ENCODE measurements at places on chromosomes 3 and 15.

- no peak for DNase-seq
Measured at GRCh38 chr3:58006661-58007060, 1.6 kb upstream of the FLNB start.

DNA sequence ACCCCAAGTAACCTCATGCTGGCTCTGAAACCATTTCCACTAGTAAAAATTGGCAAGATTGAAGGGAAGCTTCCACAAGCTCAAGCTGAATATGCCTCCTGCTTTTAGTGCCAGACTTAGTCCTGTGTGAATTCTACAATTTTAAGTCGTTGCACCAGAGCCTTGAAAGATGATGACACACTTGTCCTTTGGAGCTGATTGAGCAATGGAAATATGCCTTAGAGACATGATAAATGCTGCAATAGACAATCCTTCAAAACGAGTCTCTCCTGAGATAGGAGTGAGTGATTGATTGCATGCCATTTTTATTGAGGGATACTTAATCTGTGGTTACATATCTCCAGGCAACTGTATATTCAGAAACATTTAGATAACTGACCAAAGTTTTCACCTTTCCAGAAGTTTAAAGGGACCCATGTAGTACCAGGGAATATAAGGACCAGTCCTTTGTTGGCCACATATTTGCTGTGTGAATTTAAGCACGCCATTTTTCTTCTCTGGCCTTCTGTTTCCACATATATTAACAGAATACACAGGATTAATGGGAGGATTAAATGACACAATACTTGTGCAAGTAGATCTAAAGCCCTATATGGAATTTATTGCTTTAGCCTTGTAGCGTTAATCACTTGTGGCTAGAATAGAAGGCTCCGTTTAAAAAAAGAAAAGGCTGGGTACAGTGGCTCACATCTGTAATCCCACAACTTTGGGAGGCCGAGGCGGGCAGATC, 65.1 kb downstream of the PPARG start:
- no peak for DNase-seq

DNA sequence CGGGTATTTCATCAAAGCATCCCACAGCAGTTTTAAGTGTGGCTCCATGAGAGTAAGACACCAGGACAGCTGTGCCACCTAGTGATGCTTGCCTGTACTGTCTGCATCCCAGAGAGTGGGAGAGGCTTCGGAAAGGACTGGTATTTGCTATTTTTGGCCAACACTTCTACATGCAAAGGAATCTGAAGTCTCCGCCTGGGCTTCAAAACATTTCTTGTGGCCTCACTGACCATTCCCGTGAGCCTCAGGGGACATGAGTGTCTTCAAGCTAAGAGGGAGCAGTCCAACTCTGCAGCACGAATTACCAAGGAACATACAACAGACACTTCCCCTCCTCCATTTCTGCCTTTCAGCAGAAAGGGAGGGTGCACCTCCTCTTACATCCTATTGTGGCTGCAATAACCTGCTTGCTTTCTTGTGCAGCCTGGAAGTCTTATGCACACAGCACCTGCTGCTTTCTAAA, 177.5 kb downstream of the RORA start:
- peak; percentile 30 for DNase-seq

DNA sequence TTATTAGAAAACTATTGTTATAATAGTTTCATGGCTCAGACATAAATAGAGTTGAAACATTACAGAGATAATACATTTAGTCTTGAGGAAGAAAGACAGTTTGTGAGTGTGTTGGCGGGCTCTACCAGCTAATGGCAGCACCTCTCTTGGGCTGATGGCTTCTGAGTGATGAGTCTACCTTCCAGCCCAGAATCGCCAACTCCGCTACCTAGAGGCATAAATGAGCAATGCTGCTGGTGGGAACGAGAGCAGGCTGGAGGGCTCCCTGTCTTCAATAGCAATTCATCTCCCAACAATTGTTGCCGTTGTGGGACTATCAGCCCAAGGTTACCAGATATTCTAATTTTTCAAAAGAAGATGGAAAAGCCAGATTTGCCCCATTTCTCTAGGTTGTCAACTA, 388.7 kb downstream of the FOXP1 start:
- DNase-seq, result no peak

GRCh38 chr3:72234391-72234790, 449.4 kb upstream of the PROK2 start:
- DNase-seq, result no peak

GRCh38 chr3:127070776-127071175, 87.9 kb downstream of the PLXNA1 start:
- no peak for DNase-seq

GRCh38 chr15:63156086-63156710, 1.1 kb downstream of the RPS27L start:
- no peak for DNase-seq

- DNase-seq, result no peak
Measured at GRCh38 chr15:52080031-52080430, 32.5 kb downstream of the BCL2L10 start.

GRCh38 chr3:151630035-151630434, 103.7 kb upstream of the AADACL2 start:
- DNase-seq, result no peak

- DNase-seq, result peak; percentile 19
Measured at GRCh38 chr3:113018536-113019181, 27.9 kb downstream of the GTPBP8 start.

- no peak for DNase-seq
Measured at GRCh38 chr15:42602501-42602900, 27.1 kb downstream of the STARD9 start.

DNA sequence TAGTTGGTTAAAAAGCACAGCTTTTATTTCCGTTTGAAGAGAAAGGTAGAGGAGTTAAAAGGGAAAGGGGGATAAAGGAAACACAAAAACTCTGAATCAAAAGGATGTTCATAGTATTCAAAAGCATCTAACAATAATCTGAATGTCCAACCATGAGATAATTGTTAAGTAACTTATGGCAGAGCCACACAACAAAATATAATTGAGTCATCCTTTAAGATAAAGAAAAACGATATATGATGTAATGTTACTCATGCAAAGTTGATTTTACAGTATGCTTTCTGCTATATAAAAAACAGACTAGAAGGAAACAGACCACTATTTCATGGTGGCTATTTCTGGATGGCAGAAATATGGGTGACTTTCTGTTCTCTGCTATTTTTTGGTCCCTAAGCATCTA, 3.9 kb downstream of the XPC start:
- DNase-seq, result no peak

DNA sequence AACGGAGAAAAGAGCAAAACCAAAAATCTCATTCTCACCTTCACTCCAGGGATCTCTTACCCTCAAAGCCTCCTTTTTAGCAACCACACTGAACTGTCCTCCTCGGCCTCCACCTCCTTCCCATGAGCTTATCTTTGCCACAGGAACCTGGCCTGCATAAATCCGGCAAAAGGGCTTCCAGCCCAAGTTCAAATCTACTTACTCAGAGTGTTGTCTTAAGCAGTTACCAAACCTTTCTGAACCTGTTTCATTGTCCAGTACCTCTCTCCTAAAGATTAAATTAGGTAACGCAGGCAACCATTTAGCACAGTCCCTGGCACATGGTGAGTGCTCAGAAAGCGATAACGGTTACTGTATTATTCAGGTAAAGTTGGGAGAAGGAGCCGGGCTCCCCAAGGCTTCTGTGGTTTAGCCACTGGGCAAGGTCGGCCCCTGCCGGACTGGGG, 777 bp downstream of the CIB1 start:
- DNase-seq, result no peak

GRCh38 chr15:85534031-85534430, 153.6 kb downstream of the AKAP13 start:
- no peak for DNase-seq

- no peak for DNase-seq
Measured at GRCh38 chr3:45548681-45549075, 45.9 kb upstream of the LIMD1 start.

GRCh38 chr3:154421083-154421482, 8.9 kb downstream of the GPR149 start:
- DNase-seq, result no peak

GRCh38 chr3:25035526-25035925, 392.5 kb upstream of the RARB start:
- no peak for DNase-seq

Measured in COR-L47 (cell line).